ENCODE measurements at places on chromosomes 3 and 15.
A peak's percentile ranks its signal among the peaks of the same experiment; 100 is the strongest.

DNA sequence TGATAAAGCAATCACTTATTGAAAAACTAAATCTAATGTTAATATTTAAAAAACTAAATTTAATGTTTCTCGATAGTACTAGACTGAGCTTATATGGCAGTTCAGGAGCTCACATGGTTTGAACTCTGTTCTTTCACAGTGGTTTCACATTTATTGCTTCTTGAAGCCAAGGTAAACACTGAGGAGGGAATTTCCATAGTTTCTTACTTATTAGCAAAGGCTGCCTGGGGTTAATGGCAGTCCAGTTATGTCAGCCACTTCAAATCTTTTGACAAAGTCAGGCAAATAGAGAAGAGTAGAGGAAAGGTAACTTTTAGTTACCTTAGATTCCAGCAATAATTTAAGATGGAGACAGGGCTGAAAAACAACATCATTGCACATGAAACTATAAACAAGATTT lies 831.5 kb downstream of the ROBO2 start:
- no peak for DNase-seq

- DNase-seq = peak; percentile 19
Measured at GRCh38 chr3:66991459-66991858, 6.6 kb upstream of the KBTBD8 start.

DNA sequence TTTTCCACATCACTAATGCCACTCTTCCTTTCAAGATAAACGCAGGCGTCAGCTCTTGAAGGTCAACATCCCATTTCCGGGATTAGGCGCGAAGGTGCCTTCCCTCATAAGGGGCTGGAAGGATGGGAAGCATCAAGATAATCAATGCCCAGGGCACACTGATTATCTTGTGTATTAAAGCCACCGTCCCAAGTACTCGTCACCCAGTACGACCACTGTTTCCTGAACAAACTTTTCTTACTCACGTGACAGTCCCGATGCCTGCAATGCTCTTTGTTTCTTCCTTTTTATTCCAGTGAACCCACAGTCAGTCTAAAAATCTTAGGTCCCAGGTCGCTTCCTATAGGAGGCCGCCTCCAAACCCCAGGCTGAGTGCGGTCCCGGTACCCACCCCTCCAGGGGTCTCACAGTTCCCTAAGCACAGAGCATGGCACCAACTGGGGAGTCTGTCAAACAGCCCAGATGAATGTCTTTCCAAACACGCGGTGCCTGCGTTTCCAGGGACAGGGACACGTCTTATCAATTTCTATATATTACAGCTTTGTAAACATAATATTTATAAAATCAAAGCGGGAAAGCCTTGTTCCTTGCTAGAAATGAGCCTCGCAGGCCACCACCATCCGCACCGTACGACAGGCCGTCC lies 589 bp downstream of the ANAPC13 start:
- no peak for DNase-seq

DNA sequence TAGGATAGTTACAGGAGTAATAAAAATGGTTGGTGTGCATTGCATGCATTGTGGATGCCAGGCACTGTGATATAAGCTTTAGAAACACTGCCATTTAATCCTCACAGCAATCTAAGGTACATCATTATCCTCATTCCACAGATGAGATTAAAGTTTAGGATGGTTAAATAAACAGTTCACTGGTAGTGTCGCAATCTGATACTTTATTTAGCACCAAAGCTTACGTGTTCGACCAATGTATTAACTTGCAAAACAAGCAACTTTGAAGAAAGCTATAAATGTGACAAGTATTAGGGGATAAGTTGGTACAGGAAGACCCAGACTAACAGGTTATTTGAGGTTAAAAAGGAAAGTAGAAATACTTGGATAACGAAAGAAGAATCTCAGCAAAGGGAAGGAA lies 150.5 kb upstream of the ZNF385D start:
- DNase-seq = no peak

- DNase-seq = peak; percentile 20
Measured at GRCh38 chr3:47989981-47990440, 26.2 kb downstream of the MAP4 start.

DNA sequence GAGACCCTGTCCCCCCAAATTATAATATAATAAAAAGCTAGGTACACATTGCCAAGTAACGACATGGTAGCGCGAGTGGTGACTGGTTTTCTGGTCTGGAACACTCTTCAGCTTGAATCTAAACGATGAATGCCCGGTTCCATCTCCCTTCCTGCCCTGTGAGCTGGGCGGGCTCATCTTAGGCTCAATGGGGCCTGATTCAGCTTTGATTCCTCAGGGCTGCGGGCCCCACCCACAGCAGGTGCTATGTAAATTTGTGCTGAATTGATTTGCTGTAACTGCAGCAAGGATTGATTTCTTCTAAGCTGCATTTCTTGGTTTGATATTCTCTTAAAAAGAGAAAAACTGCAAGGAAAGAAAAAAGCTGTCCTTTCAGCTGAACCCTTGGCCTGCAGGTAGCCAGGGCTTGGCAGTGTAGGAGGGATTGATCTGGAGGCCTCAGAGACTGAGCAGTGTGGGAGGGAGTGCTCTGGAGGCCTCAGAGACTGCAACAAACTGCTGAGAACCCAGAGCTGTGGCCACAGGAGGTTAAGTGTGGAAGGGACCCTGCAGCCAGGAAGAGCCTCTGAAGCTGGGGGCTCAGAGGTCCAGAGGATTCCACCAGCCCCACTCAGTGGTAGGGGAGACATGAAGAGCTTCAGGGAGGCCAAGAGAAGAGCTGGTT lies 231.6 kb downstream of the XXYLT1 start:
- DNase-seq = no peak

DNA sequence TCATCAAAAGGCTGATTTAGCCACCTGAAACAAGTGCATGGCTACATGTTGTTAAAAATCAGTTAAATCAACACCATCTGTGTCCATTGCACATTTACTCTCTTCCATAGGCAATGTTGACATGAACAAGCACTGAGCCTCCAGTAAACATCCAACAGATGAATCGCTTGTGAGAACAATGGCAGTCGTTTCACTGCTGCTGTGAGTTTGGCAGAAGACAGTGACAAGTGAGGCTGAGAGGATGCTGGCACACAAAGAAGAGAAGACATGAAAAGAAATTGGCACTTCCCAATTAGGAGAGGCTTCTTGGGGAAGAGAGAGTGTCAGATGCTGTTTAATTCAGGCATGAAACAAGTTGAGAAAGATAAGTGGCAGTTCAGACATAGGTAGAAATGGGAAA lies 227.4 kb upstream of the STT3B start:
- DNase-seq = no peak

DNA sequence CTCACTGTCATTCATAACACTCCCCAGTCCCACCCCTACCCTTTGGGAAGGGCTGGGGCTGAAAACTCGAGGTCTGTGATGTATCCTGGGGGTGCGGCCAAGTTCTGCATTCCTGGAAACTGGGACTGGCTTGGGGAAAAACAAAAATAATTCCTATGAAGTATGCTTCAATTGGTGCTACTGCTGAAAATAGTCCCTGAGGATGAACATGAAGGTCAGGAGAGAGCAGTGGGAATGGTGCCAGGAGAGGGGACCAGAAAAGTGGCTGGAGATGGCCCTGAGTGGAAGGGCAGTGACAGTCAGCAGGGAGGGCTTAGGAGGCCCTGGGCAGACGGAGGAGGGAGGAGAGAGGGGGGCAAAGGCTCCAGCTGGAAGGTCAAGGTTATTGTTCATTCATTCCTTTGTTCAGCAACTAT lies 4.8 kb upstream of the ISLR start:
- DNase-seq = no peak

DNA sequence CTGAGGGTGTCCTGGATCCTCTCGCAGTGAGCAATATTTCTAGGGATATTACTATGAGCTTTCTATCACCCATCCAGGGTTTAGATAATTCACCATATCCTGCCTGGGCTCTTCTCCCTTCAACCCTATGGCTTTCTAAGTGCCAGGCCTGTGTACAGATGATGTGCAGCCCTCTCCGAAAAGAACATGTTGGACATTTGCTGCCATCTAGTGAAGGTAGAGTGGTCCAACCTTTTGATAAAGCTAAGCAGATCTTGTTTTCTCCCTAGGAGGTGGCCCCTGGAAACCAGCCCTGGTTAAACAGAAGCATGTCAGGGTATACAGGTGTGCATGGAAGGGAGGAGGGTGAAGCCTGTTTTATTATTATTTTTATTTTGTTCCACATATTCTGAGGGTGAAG lies 27.9 kb upstream of the SCN10A start:
- no peak for DNase-seq

- no peak for DNase-seq
Measured at GRCh38 chr3:190059242-190059590, 61.5 kb downstream of the P3H2 start.

DNA sequence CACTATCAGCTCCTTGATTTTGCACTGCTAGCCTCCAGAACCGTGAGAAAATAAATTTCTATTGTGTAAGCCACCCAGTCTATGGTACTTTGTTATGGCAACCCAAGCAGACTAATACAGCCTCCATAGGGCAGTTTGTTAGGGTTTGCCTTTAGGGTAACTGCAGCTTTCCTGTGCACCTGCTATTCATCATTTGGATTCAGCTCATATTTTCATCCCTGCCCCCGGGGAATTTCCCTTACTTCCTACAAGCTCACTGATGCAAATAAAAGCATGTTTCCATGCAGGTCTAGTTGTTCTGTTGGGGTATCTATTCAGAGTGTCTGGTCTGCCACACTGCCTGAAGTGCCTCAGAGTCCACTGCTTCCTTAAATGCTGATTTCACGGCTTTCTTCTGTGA lies 48.6 kb upstream of the ATOSA start:
- DNase-seq = no peak

GRCh38 chr15:50697109-50697797 lies 10.7 kb upstream of the TRPM7 start:
- DNase-seq = no peak

GRCh38 chr3:112651071-112651470 lies 10.1 kb upstream of the CCDC80 start:
- DNase-seq = no peak

DNA sequence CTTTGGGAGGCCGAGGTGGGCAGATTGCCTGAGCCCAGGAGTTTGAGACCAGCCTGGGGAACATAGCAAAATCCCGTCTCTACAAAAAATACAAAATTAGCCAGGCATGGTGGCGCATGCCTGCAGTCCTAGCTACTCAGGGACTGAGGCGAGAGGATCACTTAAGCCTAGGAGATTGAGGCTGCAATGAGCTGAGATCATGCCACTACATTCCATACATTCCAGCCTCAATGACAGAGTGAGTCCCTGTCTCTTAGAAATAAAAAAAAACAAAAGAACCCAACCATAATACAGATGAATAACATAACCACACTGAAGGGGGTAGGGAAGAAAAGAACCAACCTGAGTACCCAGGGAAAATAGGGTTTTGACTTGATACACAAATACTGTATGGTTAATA lies 19.7 kb upstream of the CGNL1 start:
- no peak for DNase-seq

GRCh38 chr3:184805351-184806038 lies 6.5 kb upstream of the VPS8 start:
- DNase-seq = no peak

DNA sequence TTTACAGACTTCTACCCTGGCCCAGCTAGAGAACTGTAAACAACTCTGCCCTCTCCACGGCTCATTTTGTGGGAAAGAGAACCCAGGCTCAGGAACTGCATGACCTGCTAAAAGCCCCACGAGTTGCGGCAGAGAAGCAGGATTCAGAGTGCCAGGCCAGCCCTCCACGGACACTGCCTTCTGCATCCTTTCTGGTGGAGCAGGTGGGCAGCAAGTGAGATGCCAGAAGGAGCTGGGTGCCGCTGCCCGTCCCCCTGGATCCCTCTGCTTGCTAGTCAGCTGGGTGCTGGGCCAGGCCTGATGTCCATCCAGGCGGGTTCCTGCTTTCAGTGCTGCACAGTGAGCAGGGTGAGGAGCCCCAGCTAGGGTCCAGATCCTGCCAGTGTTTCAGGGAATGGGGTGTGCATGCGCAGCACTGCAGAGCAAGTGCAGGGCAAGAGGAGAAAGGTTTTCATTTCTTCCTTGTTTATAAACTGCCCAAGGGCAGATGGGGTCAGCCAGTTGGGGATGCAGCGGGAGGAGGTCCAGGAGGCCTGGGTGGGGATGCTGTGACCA lies 5.2 kb upstream of the RAB43 start:
- no peak for DNase-seq
